ENCODE measurements at places on chromosomes 7 and 10. TPM values are rescaled to one million over a fixed set of nuclear protein-coding genes. Genes with fewer than 3 reads are reported as not detected.

Gene SCART1
- 0.70 TPM for polyA plus RNA-seq

Gene GIMAP8
- polyA plus RNA-seq = 0.26 TPM

Gene JAKMIP3
- polyA plus RNA-seq = 0.06 TPM

Gene FRG2B
- polyA plus RNA-seq = not detected

DNA sequence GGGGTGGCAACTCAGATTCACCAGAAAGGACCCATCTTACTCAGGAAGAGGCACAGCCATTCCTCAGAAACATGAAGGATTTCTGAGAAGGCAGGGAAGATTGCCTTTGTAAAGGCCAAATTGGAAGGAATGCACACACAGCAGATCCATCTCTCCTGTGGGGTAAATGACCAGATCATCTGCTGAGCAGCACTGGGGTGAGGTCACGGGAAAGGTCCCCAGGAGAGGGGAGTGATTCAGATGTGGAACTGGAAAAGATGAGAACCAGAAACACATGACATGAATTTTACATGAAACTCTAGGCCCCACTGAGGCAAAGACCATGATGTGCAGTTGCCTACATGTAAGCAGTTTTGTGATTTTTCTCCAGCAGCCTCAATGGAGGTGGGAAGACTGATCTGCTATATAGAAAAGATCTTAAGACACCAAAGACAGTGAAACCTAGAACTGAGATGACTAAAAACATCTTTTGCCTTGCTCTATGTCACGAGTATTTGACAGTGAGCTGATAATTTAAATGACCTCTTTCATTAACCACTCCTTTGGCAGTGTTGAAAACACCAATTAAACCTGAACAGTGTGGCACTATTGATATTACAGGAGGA lies 91.6 kb downstream of the AMPH start:
- no peak for DNase-seq

DNA sequence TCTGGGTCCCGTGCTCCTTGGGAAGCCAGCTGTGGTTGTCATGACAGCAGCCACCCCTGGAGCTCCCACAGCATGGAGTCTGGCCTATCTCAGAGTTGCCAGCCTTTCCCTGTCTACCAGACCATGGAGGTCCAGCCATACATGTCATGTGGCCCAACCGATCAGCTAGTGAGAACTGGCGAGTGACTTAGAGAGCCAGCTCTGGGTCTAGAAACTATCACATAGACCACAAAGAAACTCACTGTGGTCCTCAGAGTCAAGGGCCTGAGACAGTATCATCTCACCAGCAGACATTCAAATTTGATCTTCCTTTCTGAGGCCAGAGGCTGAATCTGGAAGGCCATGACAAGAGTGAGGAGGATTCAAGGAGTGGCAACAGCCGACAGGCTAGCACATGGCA lies 223.3 kb upstream of the GPR26 start:
- no peak for DNase-seq

GRCh38 chr10:80753612-80754011 lies 215.9 kb downstream of the SH2D4B start:
- DNase-seq = no peak

DNA sequence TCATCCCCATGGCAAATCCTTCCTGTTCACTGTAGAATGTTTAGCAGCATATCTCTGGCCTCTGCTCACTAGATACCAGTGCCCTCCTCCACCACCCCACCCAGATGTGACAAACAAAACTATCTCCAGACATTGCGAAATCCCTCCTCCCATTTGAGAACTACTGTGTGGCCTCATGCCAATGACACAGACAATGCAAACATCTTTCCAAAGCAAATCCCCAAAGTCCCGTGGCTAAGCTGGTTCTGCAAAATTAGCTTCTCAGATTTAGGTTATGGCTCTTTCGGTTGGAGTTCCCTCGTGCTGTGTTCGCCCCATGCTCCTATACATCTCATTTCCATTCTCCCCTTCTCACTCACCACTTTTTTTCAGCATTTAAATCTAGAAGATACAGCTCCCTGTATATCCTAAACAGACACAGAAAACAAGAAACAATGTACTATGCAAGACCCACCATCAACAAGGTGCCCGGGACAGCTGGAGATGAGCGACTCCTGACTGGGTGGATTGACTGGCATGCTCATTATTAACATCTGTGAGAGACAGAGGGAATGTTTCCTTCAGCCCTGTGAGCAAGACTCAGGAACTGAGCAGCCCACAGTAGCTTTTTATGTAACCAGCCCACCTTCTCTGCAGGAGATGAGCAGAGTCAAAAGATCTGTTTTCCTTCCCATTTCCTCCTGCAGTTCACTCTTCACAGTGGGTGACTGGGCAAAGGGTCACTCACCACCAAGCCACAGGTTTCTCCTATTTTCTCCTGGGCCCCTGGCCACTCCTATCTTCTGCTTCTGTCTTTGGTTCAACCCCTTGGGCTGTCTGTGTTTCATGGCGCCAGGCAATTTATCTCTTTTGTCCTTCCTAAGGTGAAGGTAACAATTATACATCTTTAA lies 225.7 kb upstream of the AOAH start:
- DNase-seq = no peak

- DNase-seq = no peak
Measured at GRCh38 chr7:98404840-98405239, 4.0 kb upstream of the BAIAP2L1 start.

GRCh38 chr10:17049195-17049594 lies 80.4 kb downstream of the CUBN start:
- DNase-seq = no peak
